ENCODE measurements at places on chromosomes 16 and 17.

- no peak for DNase-seq
Measured at GRCh38 chr16:66905633-66906539, 12.8 kb downstream of the CDH16 start.

DNA sequence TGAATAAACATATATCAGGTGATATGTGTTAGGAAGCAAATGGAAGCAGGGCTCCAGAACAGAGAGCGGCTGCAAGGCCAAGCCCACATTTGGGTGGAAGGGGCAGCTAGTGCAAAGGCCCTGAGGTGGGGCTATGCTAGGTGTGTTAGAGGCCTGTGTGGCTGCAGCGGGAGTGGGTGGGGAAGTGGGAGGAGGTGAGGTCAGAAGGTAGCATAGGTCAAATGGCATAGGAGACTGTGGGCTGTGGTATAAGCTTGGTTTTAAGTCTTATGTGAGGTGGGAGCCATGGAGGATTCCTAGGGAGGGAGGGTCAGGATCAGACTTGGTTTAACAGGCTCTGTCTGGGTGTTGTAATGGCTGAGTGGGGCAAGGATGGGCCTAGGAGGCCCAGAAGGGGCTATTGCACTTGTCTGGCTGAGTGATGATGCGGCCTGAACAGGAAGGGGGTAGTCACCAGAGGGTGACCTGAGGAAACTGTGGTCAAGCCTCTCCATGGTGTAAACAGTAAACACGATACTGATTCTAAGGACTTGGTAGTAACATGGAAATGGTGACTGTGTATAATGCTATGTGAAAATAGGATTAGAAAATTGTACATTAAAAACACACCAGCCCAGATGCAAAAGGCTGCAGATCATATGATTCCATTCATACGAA is 31.1 kb downstream of the RAI1 start:
- DNase-seq = no peak

DNA sequence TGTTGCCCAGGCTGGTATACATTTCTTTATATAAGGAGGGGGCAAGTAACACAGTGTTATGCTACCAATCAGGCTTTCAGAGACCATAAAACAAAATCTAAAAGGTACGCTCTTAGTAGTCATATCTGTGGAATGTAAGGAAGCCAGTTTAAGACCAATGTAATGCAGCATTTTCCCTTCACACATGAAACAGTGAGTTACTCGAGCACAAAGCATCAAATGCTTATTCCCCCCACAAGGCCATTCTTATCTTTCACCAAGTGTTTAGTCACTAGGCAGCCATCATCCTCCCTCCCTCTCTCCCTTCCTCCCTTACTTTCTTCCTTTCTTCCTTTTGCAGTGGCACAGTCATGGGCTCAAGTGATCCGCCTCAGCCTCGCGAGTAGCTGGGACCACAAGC is 12.8 kb downstream of the HMOX2 start:
- DNase-seq = no peak

GRCh38 chr16:69311533-69312387 is 610 bp downstream of the VPS4A start:
- DNase-seq = no peak

GRCh38 chr17:82019690-82020571 is 2.7 kb downstream of the CENPX start:
- DNase-seq = no peak

DNA sequence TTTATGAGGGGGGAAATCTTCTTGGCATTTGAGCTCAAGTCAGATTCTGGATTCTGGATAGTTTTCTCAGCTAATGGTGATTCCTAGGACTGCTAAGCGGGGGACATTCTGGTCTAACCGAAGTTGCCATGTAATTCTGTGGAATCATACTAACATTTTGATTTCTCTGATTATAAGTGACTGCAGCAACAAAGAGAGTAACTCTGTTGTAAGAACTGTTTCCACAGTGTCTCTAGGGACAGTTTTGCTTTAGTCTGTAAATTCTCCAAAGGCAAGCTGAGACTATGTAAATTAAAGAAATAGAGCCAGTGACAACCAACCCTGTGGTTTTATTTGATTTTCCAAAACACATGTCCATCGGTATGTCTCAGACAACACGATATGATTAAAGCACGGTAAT is 286.2 kb downstream of the IRX3 start:
- DNase-seq = no peak

All from anterior cingulate cortex (tissue), 58 donors.